ENCODE measurements at places on chromosomes 7 and 10. TPM values are rescaled to one million over a fixed set of nuclear protein-coding genes. Genes with fewer than 3 reads are reported as not detected.

The SUGCT gene
- 33.5 TPM for total RNA-seq

The ERVW-1 gene
- 5.5 TPM for total RNA-seq

The CADPS2 gene
- 12.0 TPM for total RNA-seq

The NFE2L3 gene
- total RNA-seq, result 2.4 TPM

The WNT8B gene
- 0.72 TPM for total RNA-seq

The EIF3B gene
- 102 TPM for total RNA-seq

The CUZD1 gene
- total RNA-seq, result not detected

The CCL24 gene
- total RNA-seq, result not detected

The ST8SIA6 gene
- 4.3 TPM for total RNA-seq

The PDIA4 gene
- 130 TPM for total RNA-seq

The CALY gene
- not detected for total RNA-seq

The AGR2 gene
- 18.3 TPM for total RNA-seq

DNA sequence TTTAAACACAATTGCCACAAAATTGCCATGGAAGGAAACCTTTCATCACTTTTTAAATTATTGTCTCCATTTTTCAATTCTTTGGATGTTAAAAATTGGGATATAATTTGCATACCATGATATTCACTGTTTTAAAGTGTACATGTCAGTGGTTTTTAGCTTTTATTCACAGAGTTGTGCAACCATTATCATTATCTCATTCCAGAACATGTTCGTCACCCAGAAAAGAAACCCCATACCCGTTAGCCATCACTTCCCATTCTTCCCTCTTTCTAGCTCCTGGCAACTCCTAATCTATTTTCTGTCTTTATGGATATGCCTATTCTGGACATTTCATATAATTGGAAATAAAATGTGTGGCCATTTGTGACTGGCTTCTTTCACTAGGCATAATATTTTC lies 260.3 kb upstream of the FERD3L start:
- DNase-seq, result peak; percentile 14

DNA sequence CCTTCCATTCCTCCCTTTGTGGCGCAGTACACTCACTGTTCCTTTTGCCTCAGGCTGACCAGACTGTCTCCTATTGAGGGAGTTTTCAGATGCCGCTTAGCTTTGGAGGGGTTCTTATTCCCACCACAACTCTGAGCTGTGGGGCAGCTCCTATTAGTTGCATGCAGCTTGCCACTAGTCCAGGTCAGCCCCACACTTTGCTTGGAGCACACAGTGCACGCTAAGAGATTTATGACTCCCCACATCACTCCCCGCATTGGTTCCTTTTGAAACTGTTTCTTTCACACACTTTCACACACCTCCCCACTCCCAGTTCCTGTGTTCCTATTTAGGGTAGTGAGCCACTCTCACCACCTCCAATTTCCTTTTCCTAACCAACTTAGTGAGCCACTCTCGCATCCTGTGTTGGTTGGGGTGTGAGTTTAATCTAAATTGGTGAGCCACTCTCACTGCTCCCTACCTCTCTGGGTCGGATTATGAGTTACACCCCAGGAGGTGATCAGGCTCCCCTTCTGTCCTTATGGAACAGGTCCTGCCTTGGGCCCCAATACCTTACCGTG lies 10.4 kb upstream of the ZNF485 start:
- no peak for DNase-seq

- no peak for DNase-seq
These were observed 30.4 kb downstream of the PRPF18 start for GRCh38 chr10:13617116-13617515.

DNA sequence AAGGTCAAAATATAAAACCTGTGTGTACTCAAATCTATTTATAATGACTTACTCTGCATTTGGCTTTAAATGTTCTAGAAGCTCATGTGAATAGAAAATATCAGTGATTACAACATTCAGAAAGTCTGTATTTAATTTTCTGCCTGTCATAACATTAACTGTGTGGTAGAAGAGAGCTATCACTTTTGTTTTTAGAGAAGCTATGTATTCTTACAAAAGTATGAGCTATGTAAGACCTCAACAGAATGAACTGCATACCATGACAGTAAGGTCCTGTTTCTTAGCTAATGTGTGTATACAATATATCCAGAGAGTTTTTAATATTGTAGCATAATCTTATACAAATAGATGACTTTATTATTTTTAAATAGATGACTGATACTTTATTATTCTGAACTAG lies 61.5 kb downstream of the PTN start:
- DNase-seq, result no peak

DNA sequence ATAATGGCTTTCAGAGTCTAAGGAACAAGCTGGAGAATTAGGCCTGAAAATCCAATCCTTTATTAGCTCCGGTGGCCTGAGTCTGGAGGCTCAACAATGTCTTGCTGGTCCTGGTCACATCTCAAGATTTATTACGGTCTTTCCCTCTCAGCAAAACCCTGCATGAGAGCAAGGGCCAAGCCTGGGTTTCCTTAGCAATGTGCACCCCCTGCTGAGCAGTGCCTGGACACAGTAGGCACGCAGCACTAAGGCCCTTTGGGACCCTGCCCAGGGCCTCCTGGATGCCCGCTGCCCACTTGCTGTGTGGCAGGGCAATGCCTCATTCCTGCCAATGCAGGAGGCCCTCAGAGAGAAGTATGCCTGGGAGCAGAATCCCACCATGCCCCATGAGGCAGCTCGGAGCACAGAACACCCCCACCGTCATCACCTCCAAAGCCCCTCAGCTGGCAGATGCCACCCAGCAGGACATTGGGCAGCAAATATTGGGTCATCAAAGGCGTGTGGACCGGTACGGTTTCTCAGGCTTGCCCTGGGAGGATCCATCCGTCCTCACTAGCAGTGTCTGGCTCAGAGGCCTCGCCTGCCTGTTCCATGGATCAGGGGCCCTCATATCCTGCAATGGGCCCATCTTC lies 156.4 kb downstream of the OAT start:
- no peak for DNase-seq

DNA sequence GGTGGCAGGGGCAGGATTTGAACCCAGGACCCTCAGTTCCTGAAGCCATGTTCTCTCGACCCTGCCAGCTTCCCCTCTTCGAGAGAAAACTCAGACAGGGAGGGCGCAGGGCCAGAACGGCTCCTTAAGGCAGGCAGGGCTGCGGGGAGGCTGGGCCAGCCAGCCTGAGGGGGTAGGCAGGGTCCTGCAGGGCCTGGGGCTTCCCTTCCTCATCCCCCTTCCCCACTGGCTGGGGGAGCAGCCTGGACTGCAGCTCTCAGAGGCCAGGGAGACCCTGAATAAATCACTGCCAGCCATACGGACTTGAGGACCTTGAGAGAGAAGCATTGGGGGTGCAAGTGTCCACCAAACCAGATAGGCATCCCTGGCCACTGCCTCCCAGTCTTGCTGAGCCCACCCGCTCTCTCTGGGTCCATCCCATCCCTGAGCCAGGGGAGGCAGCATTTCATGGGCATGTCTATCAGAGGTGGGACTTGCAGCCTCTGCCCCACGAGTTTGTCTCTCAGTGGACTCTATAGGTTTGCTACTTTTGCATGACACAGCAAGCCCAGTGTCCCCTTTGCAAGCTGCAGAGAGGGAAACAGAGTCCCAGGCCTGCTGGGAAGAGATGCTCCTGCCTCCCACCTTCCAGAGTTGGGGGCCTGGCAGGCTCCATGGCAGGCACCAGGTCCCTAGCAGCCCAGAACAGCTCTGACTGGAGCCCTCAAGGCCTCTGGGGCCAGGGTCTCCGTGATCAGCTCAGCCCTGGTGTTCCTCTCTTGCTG lies 70.9 kb downstream of the MYL10 start:
- no peak for DNase-seq

- DNase-seq, result no peak
These were observed 11.6 kb downstream of the MTPN start for GRCh38 chr7:135965602-135966001.

- no peak for DNase-seq
These were observed 299.9 kb upstream of the HABP2 start for GRCh38 chr10:113252650-113253618.

GRCh38 chr10:78920011-78920410 lies 148.8 kb upstream of the ZMIZ1 start:
- DNase-seq, result no peak

DNA sequence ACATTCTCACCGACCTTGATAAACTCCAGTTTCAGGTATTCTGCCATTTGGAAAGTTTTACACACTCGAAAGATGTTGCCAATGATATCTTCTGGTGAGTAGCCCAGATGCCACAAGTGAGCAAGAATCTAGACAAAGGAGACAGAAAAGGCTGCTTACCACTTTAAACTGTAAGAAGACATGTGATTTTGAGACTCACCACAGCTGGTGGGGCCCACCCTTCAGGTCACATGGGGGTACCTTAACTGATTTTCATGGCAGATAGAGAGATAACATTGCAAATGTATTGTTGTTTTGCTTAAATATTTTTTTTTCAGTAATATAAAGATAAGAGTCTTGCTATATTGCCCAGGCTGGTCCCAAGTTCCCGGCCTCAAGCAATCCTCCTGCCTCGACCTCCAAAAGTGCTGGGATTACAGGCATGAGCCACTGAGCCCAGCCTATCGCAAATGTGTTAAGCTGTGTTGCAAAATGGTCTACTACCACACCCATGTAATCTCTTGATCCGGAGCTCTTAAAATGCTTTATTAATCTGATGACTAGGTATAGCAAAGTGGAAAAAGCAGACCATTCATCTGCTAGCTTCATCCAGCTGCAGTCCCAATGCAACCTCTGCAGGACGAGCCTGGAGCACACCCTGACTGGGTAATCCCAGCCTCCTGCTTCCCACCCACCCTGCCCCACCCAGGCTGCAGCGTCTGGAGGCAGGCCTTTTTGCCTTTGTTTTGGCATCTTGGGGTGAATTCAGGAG lies 18.5 kb downstream of the RFC2 start:
- peak; percentile 56 for DNase-seq

DNA sequence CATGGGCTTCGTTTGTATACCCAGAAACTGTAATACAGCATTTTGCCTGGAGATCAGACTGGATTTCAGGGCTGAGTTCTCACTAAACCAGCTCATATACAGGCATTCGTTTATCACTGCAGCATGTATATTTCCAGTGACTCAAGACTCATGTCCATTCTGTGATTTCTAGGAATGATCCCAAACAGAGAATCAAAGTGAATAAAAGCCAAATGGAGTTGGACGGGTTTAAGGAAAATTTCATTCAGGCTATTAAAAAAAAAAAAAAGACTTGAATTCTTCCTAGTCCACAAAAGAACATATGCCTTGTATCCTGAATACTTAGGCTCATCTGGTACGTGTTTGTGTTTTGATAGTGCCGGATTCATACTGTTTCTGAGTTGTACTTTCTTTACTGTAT lies 46.8 kb downstream of the TET1 start:
- peak; percentile 89 for DNase-seq

- peak; percentile 65 for DNase-seq
These were observed 54.1 kb upstream of the CYP26C1 start for GRCh38 chr10:93006435-93007039.

DNA sequence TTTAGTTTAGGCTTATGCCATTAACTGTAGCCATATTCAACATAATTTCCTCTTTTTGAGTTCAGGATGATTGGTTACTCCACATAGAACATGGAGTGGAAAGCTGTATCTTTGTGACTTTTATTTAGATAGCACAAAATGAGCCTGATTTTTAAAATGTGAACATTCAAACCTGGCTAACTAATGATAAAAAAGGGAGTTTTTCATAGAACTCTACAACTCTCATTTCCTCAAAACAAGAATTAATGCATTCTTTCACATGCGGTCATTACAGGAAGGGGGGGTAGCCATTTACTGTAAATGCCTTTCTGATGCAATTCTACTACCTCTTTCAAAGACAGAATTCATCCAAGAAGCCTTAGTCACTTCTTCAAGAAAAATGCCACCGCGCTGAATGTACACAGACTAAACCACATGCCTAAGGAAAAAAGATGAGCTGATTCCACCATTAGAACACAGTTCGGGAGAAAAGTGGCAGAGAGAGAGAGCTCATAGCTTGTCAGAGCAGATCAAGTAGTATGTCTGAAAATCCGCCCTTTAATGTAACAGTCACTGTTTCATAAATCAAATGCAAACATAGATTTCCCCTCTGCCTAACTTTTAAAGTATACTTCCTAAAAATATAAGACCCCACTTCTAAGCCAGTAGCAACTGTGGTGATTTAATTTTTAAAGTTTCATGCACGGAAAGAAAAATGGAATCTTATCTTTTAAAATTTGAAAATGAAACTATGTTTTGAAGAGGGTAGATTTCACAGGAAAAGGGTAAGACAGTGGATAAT lies 226.4 kb upstream of the KLF14 start:
- DNase-seq, result peak; percentile 67

DNA sequence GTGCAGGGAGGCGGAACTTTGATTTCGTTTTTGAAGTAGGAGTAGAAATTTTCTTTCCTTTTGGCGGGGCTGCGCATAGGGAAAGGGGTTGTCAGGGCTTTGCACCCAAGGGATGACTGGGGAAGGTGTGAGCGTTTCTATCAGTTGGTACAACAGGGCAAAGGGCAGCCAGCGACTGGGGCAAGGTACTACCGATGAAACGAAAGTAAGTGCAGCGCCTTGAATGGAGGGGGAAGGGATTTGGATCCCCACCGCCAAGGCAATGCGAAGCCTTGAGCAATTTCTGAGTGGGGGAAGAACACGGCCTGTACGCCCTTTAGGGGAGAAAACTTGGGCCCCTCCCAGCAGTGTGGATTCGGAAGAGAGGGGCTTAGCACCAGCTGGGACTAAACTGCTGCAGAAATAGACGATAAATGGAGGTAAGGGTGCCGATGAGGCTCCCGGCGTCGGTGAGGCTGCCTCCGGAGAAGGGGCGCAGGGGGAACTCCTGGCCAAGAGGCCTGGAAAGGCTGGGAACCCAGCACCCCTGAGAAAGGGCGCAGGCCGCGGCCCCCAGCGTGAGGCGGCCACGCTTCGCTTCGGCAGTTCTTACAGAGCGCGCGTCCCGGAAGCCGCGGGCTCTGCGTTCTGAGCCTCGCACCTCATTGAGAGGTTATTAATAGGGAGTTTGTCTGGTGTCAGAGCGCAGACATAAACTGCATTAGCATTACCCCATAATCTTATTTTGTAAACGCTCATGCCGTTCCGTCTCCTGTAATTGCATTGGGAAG lies 10.0 kb upstream of the TLX1 start:
- no peak for DNase-seq

DNA sequence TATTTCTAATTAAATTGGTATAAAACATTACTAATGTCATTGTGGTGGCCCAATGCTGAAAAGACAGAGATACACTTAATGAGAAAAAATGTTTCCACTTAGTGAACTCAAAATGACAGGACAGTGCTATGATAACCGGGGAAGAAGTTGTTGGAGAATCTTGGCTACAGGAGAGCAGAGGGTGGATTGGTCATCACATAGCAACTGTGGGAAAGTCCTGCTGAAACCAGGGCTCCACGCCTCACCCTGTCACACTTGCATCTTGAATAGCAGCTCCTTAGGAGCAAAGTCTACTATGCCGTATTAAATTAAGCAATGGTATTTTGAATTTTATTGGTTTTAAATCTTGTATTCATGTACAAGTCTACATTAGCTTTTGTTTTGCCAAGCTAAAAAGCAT lies 225.5 kb downstream of the KLF6 start:
- no peak for DNase-seq

- DNase-seq, result peak; percentile 22
These were observed 989.0 kb downstream of the GATA3 start for GRCh38 chr10:9043466-9043865.

GRCh38 chr7:100894860-100895700 lies 608 bp downstream of the ACHE start:
- DNase-seq, result no peak

GRCh38 chr10:69068549-69068948 lies 19.4 kb upstream of the SRGN start:
- no peak for DNase-seq

GRCh38 chr10:13634207-13634606 lies 47.4 kb downstream of the PRPF18 start:
- peak; percentile 52 for DNase-seq
